ENCODE measurements at places on chromosomes 2 and 18. TPM values are rescaled to one million over a fixed set of nuclear protein-coding genes. Genes with fewer than 3 reads are reported as not detected.

GRCh38 chr18:74497324-74497676 is 1.1 kb downstream of the CNDP2 start:
- H3K36me3 ChIP-seq: peaks cover 35% of the 10 kb centered on the region
- DNase-seq: no peak
- H3K4me3 ChIP-seq: peak overlapping the region; percentile 94

DNA sequence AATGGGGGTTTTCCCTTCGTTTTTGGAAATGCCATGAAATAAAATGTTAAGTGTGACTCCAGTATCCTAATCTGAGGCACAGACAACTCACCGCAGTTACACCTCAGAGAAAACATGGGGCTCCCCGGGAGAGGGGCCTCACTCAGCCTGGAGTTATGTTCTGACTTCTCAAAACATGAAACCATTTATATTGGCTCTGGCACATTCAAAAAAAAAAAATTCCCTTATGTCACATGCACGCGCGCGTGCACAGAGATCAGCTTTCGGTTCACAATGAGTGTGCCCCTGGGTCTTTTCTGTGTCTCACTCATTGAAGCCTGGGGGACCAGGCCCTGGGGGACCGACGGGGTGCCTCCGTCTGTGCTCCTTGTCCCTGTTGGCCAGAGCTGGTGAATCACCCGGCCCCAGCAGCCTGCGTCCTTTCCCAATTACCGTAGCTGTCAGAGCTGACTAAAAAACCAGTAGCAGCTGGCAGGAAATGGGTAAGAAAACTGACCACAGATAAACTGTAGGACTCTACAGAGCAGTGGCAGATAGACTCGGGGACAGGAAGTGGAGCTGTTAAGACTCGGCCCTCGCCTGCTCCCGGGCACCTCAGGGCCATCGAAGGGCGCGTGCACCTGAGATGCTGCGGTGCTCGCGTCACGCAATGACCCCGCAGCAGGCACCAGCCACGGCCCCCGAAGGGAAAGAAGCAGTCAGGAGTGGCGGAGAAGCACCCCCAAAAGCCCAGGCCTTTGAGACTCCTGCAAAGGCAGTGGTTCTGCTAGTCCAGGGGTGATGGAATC is 138.3 kb upstream of the ID2 start:
- no peaks in the 10 kb centered on the region for H3K4me1 ChIP-seq
- peak; percentile 22 for DNase-seq
- H3K4me3 ChIP-seq: no peak overlapping the region
- no peak overlapping the region for H3K27ac ChIP-seq
- no peaks in the 10 kb centered on the region for H3K27me3 ChIP-seq

DNA sequence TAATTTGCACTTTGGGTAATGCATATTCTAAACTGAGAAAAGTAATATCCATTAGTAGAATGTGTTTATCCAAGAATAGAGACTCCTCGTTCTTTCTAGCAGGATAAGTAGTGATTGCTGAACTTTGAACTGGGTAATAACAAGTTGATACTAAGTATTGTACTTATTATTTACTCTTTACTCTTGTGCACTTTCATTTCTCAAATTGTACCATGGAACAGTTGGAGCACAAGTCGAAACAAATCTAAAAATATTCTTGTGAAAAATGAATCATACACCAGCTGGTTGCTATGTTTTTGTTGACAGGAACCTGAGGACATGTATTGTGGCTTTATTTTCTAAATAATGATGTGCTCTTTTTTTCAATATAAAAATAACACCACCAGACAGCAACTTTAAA is 111.9 kb downstream of the RGPD3 start:
- no peak overlapping the region for H3K4me3 ChIP-seq
- peaks cover 5% of the 10 kb centered on the region for H3K4me1 ChIP-seq
- H3K27ac ChIP-seq: no peak overlapping the region
- no peaks in the 10 kb centered on the region for H3K36me3 ChIP-seq
- no peaks in the 10 kb centered on the region for H3K27me3 ChIP-seq
- no peak for DNase-seq

- no peaks in the 10 kb centered on the region for H3K4me1 ChIP-seq
- no peaks in the 10 kb centered on the region for H3K36me3 ChIP-seq
- DNase-seq: no peak
- no peaks in the 10 kb centered on the region for H3K27me3 ChIP-seq
- no peak overlapping the region for H3K27ac ChIP-seq
Observed at GRCh38 chr2:238728330-238729260, 119.3 kb upstream of the TWIST2 start.

CXCR1 gene
- not detected for total RNA-seq

CNGA3 gene
- not detected for total RNA-seq

ZSWIM2 gene
- total RNA-seq: not detected
